ENCODE measurements at places on chromosomes 5 and 9.

- no peak for DNase-seq
Observed at GRCh38 chr9:94110821-94111252, 26.6 kb downstream of the PTPDC1 start.

GRCh38 chr5:81121836-81122630 is 111.1 kb upstream of the CKMT2 start:
- no peak for DNase-seq

DNA sequence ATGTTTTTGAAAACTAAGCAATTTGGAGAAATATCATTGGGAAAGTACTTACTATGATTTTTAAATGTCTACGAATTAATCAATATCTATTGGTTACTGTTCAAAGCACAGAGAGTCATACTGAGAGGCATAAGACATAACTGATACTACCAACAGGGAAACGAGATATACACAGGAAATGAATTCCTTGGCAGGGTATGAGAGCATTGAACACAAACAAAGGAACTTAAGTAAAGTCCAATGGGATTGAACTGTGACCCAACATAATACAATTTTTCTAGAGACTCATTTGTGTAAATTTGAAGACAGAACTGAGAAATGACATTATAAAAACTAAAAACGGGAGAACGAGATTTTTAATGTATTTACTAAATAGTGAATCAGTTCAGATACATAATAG is 1.3 kb upstream of the ITGA1 start:
- no peak for DNase-seq

GRCh38 chr9:92917176-92917800 is 30.0 kb upstream of the FGD3 start:
- DNase-seq, result no peak

DNA sequence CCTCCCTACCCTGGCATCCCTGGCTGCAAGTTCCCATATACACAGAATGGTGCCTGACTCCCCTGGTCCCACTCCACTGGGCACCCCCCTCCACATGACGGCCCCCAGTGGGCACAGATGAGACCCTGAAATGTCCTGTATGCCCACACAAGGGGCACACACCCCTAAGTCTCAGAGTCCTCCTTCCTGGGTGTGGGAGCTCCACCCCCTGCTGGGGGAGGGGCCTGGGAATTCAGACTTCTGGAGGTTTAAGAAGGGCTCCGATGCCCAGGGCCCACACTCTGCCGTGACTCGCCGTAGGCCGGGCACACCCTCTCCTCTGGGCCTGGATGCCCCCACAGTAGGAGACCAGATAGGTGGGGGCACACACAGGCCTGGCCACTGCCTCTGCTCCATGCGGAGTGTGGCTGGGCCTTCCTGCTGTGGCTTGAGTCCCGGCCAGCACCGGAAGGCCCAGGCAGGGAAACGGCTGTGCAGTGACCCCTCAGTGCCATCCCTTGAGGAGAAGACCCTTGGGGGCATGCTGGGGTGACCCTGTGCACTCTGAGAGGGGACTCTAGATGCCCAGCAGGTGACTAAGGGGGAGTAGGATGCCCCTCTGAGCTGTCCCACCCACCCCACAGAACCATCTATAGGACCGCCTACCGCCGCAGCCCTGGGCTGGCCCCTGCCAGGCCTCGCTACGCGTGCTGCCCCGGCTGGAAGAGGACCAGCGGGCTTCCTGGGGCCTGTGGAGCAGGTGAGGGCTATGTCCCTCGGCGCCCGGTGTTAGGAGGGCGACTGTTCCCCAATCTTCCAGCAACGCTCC is 6.5 kb downstream of the EGFL7 start:
- DNase-seq, result no peak

GRCh38 chr9:86636519-86636918 is 282.3 kb upstream of the TUT7 start:
- DNase-seq, result no peak

GRCh38 chr5:56737002-56737621 is 78.2 kb upstream of the MAP3K1 start:
- no peak for DNase-seq

- DNase-seq, result no peak
Observed at GRCh38 chr9:404234-404633, 189.6 kb downstream of the DOCK8 start.

GRCh38 chr5:79872291-79872690 is 118.8 kb downstream of the MTX3 start:
- no peak for DNase-seq

DNA sequence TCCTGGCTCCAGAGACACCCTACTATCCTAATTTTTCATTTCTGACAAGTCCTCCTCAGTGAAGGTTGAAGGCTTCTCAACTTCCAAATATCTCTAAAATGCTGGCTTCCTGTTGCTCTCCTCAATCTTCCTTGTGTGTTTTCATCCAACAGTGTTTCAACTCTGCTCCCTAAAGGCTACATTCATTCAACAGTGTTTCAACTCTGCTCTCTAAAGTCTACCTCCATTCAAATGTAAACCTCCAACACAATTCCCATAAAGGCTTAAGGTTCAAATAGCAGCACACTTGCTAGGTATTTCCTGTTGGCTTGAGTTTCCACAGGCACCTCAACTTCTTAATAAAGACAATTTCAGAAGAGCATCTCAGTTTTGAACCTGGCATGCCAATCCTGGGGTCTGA is 164.8 kb downstream of the HINT1 start:
- DNase-seq, result no peak

DNA sequence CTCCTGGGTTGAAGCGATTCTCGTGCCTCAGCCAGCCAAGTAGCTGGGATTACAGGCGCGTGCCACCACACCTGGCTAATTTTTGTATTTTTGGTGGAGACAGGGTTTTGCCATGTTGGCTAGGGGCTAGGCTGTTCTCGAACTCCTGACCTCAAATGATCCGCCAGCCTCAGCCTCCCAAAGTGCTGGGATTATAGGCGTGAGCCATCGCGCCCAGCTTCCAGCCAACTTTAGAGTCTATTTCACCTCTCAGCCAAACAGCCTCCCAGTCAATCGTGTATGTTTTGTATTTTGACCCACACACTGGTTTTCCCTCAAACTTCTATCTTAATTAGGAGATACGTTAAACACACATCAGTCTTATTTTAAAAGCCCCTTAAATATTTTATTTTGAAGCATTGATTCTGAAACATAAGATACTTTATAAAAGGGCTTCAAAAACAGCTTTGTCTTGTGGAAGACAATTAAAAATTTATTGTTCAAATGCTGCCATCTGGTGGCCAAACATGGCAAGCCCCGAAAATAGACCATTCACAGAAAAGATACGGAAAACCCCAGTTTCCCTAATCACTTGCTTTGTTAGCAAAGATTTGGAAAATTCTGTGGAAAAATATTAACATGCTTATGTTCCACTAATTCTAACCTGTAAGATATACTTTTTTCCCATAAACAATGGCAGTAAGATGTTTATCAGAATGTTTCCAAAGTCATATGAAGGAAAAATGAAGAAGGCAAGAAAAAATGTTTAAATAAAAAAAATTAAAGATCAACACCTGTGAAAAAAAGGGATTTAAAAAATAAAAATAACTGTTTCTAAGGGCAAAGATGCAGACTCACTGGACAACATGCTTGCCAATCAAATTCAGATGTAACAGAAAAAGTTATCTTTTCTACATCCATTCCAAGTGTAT is 33.1 kb downstream of the APTX start:
- DNase-seq, result peak; percentile 17

DNA sequence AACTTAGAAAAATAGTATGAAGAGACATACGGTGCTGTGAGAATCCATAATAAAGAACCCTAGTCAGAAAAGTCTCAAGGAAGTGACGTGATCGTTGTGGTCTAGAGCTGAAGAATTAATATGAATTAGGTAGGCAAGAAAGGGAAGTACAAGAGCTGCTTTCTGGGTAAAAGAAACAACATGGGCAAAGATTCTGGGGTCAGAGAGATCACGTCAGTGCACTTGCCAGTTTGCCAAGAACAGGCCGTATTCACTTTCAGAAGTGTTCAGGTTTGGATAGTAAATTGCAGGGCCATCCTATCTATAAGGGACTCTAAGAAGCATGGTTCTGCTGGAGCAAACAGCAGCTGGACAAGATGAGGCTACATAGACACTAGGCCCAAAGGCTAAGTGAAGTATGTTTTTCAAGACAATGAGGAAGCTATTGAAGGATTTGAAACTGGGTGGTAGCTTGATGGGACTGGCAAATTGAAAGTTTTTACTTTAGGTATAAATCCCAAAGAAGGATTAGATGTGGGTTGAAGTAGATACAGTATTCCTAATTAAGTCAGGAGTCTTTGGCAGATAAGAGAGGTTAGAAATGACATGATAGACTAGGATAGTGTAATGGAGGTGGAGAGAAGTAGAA is 4.8 kb upstream of the CHD1 start:
- no peak for DNase-seq

GRCh38 chr9:121156263-121156731 is 45.4 kb downstream of the RAB14 start:
- DNase-seq, result no peak

DNA sequence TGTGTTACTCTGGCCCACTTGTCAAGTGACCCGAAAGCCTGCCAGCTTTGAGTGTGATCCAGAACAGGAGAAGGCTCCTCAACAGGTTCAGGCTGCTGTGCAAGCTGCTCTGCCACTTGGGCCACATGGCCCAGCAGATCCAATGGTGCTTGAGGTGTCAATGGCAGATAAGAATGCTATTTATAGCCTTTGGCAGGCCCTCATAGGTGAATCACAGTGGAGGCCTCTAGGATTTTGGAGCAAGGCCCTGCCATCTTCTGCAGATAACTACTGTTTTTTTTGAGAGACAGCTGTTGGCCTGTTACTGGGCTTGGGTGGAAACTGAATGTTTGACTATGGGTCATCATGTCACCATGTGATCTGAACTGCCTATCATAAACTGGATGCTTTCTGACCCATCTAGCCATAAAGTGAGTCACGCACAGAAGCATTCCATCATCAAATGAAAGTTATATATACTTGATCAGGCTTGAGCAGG is 180.8 kb downstream of the CARTPT start:
- no peak for DNase-seq

DNA sequence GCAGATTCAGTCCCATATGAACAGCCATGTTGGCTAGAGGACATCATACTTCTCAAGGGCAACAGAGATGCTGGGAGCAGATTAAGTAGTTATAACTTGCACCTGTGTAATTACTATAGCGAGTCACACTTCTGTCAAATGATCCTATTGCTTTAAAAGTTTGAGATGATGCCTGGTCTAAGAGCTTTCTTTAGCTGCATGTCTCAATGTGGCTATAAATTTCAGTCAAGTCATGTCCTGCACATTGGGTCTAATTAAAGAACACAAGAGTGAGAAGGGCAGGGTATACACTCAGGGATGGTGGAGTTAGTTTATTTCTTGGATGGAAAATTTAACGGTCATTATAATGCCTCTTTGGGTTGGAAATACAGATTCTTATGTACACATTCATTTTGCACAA is 557.3 kb downstream of the RAB3C start:
- DNase-seq, result no peak

DNA sequence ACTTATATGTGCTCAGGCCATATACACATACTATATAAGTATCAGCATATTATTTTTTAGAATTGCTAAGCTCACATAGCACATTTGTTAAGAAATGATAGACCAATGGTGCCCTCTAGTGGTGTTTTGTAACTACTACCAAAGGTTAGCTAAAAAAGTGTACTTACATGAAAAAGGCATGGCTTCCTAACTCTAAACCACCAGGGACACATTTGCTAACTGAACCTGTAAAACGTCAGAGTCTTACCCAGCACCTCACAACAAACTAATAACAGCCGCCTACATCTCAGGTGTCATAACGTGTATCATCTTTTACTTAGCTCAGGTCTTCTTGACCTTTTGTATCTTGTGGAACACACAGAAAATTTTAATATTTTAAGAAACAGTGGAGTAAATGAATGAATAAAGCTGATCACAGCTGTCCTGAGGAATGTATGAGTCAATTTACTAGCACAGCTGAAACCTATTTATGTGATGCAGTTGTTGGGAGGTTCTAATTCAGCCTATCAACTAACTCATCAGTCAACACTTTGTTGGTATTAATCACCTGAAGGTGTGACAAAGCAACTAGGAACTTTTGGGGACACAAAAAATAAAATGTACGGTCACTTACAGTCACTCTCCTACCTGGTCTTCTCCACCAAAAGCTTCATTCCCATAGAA is 72.9 kb downstream of the BAAT start:
- DNase-seq, result peak; percentile 82

GRCh38 chr9:20397348-20397747 is 225.0 kb downstream of the MLLT3 start:
- no peak for DNase-seq

DNA sequence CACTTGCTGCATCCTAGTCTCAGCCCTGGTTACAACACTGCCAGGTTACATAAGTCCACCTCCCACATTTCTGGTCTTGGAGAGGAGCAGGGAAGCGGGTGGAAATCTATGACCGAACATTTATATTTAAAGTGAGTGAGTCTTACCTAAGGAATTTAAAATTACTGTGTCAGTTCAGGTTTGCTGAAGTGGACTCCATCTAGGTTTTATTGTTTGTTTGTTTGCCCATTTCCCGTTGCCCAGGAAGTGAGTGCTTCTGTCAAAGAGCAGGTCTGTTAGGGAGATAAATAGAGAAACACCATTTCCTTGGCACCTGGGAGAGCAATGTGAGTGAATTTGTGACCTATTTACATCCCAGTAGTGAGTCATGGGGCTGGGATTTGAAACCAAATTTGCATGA is 179.5 kb downstream of the KIF4B start:
- DNase-seq, result no peak

GRCh38 chr5:64834037-64834436 is 65.3 kb downstream of the CWC27 start:
- DNase-seq, result no peak

DNA sequence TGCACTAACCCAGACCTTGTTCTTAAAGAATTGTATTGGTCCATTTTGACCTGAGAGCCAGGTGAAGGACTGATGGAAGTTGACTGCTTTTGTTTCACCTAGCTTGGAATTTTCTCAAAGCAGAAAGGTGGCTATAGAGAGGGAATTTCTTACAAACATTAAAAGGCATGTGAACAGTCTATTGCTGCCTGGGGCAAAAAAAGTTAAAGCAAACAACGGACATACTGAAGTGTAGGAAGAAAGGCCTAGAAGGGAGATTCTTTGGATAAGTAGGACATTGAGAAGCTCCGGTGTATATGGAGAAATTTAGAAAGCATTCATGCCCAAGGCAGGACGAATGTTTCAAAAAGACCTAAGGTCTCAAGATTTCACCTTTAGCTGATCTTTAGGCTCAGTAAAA is 11.7 kb downstream of the CATSPER3 start:
- no peak for DNase-seq

GRCh38 chr5:1247811-1248210 is 22.6 kb downstream of the SLC6A18 start:
- no peak for DNase-seq

DNA sequence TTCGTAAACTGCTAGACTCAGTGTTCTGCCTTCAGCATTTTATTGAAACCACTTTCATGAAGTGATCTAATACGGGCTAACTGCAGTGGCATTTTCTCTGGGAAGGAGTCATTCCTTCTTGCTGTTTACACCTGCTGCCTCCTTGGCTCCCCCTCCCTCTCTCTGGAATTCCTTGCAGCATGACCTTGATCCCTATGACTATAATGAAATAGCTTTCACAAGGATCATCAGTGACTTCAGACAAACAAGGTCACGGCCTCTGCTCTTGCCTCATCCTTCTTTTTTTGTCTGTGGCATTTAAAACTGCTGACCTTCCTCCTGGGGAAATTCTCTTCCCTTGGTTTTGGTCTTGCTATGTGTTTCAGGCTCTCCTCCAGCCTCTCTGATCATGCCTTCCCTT is 90.2 kb downstream of the ZNF462 start:
- DNase-seq, result no peak

Data from COR-L47 (cell line).